GM23248 (cell line): ENCODE measurements at places on chromosomes 13 and 19.
A peak's percentile ranks its signal among the peaks of the same experiment; 100 is the strongest.

DNA sequence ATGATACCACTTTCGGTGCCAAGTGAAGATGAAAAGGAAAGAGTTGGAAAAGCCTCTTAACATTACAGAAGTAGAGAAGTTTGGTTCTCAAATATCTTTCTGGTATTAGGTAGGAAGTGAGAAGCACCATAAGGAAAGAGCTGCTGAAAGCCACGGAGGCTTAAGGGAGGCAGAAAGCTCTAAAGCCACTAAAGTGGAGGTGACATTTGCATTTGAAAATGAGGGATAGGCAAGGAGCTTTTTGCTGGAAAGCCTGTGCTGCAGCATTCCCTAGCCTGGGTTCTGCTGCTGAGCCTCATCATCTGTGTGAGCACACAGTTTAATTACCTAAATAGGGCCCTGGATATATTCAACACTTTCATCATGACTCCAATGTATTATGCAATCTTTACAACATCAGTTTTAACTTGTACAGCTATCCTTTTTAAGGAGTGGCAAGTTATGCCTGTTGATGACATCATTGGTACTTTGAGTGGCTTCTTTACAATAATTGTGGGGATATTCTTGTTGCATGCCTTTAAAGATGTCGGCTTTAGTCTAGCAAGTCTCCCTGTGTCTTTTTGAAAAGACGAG lies 315.4 kb downstream of the RBM26 start:
- no peak for DNase-seq

GRCh38 chr13:23680845-23681669 lies 110.8 kb downstream of the TNFRSF19 start:
- peak; percentile 56 for DNase-seq

- no peak for DNase-seq
Observed at GRCh38 chr13:77353995-77354394, 27.1 kb upstream of the MYCBP2 start.

DNA sequence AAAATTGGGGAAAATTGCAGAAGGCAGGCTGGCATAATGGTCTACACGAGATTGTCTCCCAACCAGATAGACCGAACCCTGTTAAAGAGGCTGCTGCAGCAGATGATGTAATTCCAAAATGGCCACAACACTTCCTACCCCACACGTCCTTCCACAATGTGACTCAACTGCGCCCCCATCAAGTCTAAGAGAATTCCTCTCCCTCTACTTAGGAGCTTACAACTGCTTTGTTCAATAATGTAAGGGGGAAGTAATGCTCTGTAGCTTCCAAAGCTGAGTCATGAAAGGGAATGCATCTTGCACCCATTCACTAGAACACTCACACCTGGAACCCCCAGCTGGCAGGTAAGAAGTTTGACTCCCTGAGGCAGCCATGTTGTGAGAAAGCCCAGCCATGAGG lies 117.8 kb upstream of the IRS2 start:
- no peak for DNase-seq

DNA sequence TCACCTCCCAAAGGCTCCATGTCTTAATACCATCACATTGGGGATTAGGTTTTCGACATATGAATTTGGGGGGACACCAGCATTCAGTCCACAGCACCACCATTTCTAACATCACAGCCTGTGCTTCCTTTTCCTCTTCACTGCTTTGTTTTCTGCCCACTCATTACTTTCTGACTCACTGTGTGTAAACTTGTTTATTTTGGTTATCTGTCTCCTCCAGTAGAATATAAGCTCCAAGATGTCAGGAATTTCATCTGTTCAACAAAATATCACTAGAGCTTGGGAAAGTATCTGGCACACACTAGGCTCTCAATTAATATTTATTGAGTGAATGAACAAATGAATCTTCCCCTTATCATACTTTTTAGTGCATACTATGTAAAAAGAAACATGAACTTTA lies 152.0 kb downstream of the NUFIP1 start:
- DNase-seq, result peak; percentile 66

GRCh38 chr13:27919659-27919933 lies 204 bp upstream of the PDX1 start:
- no peak for DNase-seq

DNA sequence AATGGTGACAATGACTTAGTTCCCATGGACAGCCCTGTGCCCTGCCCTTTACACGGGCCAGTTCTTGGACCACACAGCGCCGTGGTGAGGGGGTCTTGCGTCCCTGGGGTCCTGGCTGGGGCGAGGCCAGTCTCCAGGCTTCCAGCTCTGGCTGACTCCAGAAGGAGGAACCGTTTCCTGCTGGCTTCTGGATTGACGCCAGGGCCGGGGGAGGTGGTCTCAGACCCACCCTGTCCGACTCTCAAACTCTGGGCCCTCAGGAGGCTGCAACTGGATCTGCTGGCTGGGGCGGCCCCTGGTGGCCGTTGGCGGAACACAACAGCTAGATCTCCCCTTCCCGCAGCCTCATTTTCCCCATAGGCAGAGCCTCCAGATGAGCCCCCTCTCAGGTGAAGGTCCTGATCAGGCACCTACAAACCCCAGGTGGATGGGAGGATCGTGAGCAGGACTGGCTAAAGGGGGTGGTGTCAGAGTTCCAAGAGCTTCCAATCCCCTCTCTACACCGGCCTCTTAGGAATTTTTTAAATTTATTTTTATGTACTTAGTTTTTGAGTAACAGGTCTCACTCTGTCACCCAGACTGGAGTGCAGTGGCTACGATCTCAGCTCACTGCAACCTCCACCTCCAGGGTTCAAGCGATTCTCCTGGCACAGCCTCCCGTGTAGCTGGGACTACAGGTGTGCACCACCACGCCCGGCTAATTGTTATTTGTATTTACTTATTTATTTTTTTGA lies 8.0 kb downstream of the CCDC194 start:
- peak; percentile 66 for DNase-seq

DNA sequence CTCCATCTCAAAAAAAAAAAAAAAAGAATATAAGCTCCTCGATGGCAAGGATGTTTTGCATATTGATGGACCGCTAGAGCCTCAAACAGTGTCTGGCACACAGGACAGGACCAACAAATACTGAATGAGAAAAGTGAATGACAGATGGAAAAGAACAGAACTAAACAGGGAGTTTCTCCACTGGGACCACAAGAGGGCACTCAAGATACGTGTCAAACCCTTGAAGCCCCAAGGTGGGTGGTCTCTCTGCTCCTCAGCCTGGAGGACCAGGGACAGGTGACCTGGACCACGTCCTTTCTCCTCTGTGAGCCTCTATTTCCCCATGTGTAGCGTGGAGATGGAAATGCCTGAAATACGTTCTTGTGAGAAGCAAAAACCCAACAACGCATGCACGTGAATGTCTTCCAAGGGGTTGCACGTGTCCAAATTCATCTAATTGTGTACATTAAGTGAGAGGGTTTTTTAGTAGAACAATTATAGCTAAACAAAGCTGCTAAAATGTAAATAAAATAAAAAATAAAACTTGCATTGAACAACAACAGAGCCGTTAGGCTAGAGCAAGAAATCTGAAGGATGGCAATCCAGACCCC lies 5.7 kb upstream of the CDC42EP5 start:
- peak; percentile 63 for DNase-seq

DNA sequence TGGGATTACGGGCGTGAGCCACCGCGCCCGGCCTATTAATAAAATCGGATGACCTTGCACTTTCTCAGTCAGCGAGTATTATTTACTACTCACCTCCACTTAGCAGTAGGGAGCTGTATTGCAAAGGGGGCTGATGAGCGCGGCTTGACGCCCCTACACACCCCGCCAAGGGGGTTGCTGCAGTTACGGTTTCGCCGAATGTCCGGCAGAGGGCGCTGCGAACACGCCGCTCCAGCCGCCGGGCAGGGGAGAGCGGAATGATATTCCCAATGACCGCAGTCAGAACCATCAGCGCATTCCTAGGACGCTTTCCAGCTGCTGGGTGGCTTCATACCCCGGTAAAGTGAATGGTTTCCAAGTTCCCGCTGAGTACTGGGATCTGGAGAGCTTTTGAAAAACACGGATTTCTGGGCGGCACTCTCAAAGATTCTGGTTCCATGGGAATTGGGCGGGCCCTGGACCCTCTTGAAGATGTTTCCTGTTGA lies 30.0 kb upstream of the TPT1 start:
- DNase-seq, result peak; percentile 84

DNA sequence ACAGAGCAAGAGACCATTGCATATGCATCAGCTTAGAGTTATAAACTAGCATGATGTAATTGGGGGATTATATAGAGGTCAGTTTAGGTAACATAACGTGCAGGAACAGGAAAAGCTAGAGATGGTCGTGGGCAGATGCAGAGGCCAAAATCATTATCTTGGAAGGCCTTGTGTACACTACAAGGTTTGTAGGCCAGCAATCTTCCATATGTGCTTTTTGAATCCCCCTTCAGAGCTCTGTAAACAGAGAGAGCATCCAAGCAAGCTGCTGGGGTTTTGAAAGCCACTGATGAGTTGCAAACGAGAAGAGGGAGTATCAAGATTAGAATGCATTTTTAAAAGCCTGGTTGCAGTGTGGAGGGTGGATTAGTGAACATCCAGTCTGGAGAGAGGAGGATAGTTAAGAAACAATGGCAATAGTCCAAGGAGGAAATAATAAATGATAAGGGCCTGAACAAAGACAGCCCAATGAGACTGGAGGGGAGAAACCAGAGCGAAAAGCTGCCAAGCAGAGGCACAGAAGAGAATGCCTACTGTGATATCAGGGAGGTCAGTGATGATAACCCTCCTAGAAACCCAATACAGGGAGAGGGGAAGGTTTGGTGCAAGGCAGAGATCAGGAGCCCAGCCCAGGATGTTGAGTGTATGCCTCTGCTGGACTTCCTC lies 109.6 kb downstream of the ZAR1L start:
- no peak for DNase-seq

DNA sequence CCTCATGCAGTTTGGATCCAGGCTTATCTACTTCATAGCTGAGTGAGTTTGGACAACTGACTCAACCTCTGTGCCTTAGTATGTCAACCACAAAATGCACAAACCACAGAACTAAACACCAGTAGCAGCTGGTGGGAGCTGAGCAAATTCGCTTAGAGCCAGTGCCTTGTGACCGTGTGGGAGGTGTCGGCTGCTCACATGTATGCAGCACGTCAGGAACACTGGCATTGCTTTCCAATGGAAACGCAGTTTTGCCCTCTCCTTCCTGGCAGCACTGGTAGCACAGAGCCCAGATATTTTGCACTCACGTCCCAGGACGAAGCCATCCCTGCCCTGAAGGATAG lies 8.3 kb upstream of the NTN5 start:
- peak; percentile 25 for DNase-seq

DNA sequence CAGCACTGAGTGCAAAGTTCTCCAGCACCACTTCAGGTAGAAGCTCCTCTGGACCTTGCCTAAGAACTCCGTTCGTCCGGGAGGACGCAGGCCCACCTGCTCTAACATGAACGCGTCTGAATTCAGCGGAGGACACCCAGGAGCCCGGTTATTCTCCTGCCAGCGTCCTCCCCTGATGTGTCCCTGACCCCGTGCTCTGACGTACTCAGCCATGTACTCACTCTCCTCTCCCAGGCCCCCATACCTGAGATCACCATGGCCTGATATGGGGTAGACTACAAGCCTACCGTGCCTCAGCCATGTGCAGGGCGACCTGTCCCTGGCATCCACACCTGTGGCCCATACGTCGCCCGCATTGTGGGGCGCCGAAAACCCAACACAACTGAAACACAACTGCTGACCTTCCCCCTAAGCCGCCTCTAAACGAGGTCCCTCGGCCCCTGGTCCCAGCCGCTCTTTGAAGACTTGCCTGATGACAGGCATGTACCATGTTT lies 744 bp upstream of the ZNF584 start:
- DNase-seq, result peak; percentile 54

- no peak for DNase-seq
Observed at GRCh38 chr13:45879666-45880065, 28.1 kb upstream of the SIAH3 start.

DNA sequence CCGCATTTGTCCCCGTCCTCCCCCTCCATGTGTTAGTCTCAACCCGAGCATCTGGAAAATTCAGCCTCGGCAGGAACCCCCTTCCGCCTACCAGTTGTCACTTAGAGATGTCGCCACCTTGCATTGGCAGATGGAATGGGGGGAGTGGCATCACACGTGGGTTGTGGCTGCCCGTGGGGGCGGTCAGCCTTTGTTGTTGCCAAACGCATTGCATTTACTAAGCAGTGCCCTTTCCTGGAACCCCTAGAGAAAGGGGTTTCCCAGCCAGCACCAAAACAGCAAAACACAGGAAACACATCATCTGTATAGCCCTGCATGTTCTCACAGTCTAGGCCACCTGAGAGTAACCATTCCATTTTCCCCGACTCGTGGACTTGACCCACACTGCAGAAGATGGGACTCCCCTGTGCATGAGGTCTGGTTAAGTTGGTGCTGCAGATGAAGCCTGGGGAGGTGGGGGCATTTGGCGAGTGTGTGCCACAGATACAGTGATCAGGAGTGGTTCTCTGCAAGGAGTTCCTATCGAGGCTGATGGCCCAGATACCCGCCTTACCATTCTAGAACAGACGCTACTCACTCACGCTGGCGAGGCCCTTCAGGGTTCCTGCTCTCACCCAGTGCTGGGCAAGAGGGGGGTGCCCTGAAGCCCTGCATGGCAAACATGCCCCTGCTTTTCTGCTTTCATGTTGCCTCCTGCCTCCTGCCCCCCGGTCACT lies 38.3 kb downstream of the TMED1 start:
- no peak for DNase-seq

DNA sequence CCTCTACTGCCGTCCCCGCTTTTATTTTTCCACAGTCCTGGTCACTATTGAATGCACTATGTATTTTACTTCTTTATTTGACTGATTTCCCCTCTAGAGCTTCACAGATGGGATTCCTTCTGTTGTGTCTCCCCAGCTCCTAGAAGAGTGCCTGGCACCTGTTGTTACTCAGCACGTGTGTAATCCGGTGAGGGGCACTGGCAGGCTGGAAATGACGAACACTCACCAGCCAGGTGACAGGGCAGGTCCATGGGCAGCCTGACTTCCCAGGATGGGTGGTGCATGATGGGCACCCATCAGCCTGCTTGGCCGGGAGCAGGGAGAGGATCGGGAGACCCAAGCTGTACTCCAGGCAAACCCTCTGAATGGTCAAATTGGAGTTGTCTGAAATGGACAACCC lies 67.2 kb downstream of the CEBPG start:
- DNase-seq, result no peak

DNA sequence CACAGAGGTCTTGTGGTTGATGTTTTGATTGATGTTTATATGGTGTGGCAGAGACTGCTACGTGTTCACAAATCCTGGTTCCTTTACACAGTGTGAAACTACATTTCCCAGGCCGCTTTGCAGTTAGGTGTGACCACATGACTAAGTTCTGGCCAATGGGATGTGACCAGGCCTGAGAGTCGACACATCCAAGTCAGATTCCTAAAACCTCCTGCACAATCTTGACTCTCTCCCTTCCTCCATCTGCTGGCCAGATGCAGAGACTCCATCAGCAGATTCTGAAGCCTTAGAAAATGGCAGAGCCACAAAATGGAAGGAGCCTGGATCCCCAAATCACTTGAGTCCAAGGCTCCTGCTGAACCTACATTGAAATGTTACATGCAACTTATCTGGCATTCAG lies 12.6 kb downstream of the CD37 start:
- DNase-seq, result peak; percentile 84

DNA sequence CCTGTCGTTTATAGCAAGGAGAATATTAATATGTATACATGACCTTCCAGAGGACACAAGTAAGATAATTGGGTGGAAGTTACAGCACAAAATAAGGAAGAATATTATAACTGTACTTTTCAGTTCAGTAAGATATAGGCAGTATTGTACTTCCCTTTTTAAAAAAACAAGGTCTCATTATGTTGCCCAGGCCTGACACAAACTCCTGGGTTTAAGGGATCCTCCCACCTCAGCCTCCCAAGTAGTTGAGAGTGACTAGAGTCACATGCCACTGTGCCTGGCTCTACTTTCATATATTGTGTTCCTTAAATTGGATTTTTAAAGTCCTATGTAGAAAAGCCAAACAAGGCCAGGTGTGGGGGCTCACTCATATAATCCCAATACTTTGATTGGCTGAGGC lies 19.5 kb upstream of the MAB21L1 start:
- DNase-seq, result no peak
